Thoracic aorta (tissue), 2 donors: ENCODE measurements at places on chromosomes 12 and 14.
A peak's percentile ranks its signal among the peaks of the same experiment; 100 is the strongest.

DNA sequence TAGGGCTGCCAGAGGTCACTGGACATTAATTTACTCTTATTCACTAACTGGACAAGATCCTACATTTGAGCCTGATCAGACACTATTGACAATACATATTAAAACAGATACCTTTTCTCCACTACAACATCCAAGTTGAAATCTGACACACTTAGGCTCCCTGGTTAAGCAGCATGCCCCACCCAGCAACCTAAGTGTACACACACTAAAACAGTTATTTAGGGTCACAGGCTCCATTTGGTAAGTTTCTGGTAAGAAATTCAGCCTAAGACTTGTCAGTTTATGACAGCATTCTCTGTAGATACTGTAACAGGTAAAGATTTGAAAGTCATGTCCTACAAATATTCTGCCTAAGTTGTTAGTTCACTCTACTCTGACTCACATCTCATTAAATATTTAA is 12.3 kb upstream of the LLPH start:
- H3K27ac ChIP-seq: no peak overlapping the region
- no peaks in the 10 kb centered on the region for H3K27me3 ChIP-seq
- no peak overlapping the region for H3K4me3 ChIP-seq
- H3K4me1 ChIP-seq: peaks cover 13% of the 10 kb centered on the region

- no peaks in the 10 kb centered on the region for H3K36me3 ChIP-seq
- H3K27me3 ChIP-seq: peaks cover 3% of the 10 kb centered on the region
- H3K4me3 ChIP-seq: peak overlapping the region; percentile 35
- H3K27ac ChIP-seq: no peak overlapping the region
- H3K4me1 ChIP-seq: no peaks in the 10 kb centered on the region
- DNase-seq: no peak
Observed at GRCh38 chr14:104460791-104461651, 118.5 kb upstream of the C14orf180 start.

GRCh38 chr12:104055686-104056388 is 5.8 kb upstream of the GLT8D2 start:
- no peak overlapping the region for H3K27ac ChIP-seq
- no peaks in the 10 kb centered on the region for H3K36me3 ChIP-seq
- no peaks in the 10 kb centered on the region for H3K27me3 ChIP-seq
- H3K4me1 ChIP-seq: peaks cover 15% of the 10 kb centered on the region
- no peak for DNase-seq

DNA sequence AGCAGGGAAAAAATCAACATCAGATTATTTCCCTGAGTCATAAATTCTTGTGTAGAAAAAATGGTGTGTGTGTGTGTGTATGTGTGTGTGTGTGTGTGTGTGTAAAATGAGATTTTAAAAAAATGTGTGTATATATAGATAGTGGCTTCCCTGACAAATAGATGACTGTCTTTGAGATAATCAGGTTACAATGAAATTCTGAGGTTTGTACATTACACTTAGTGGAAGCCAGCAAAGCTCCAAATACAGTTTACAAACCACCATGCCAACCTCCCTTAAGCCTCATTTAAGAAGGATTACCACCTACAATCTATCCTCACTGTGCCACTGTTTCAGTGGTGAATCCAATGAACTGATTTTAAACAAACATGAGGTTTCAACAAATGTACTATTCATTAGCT is 93.8 kb downstream of the MED13L start:
- no peaks in the 10 kb centered on the region for H3K36me3 ChIP-seq
- no peak for DNase-seq
- no peak overlapping the region for H3K4me3 ChIP-seq
- H3K27ac ChIP-seq: no peak overlapping the region

DNA sequence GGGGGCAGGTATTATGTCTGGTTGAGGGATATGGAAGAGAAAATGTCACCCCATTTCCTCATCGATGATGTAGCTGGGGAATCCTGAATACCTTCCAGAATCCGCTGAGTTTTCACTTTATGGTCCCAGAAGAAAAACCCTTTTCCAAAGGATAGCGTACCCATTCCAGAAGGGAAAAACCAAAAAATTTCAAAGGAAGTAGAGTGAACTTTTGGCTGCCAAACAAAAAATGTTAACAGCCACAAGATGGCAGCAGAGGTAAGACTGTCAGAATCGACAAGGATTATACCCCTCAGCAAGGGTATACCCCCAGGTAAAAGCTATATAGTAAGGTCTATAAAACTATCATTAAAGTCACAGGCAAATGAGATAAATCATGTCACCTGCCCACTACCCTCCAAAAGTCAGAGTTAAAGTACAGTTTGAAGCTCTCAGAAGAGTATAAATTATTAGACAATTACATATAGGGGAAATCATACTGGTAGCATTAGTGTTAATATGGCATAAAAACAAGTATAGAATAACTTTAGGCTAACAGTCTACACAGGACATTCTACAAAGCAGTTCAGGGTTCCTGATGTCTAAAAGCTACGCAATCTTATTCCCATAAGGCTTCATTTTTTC is 18.0 kb downstream of the ACIN1 start:
- no peak for DNase-seq
- no peak overlapping the region for H3K27ac ChIP-seq
- H3K36me3 ChIP-seq: peaks cover 71% of the 10 kb centered on the region
- H3K4me1 ChIP-seq: peaks cover 28% of the 10 kb centered on the region

DNA sequence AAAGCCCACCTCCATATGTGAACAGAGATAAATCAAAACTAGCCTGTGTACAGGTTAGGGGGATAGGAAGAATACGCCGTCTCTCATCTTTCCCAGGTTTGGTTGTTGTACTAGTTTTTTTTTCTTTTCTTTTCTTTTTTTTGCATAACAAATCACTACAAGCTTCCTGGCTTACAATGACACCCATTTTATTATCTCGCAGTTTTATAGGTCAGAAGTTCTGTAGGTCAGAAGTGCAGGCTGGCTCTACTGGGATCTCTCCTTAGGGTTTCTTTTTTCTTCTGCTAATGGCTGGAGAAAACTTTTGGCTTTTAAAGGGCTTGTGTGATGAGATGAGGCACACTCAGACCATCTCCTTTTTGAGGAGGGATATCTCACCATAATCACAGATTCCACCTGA is 25.7 kb upstream of the CRY1 start:
- H3K4me3 ChIP-seq: no peak overlapping the region
- H3K27ac ChIP-seq: no peak overlapping the region
- no peaks in the 10 kb centered on the region for H3K36me3 ChIP-seq
- DNase-seq: no peak

DNA sequence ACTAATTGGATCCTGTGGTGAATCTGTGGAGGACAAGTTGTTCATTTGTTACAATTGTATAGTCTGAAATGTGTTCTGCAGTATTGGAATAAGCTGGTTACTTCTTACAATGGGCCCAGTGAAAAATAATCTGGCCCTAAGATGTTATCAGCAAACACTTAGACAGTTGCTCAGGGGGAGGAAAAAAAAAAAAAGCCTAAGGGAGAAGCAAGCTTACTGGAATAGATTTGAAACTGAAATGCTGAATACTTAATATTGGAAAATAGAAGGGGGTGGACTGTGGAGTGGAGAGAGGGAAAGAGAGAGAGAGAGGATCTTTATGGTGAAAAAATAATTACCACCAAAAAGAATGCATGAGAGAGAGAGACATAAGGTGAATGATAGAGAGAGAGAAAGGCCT is 4.0 kb downstream of the FOXG1 start:
- H3K27ac ChIP-seq: no peak overlapping the region
- H3K4me1 ChIP-seq: peaks cover 7% of the 10 kb centered on the region
- H3K27me3 ChIP-seq: peaks cover 10% of the 10 kb centered on the region

DNA sequence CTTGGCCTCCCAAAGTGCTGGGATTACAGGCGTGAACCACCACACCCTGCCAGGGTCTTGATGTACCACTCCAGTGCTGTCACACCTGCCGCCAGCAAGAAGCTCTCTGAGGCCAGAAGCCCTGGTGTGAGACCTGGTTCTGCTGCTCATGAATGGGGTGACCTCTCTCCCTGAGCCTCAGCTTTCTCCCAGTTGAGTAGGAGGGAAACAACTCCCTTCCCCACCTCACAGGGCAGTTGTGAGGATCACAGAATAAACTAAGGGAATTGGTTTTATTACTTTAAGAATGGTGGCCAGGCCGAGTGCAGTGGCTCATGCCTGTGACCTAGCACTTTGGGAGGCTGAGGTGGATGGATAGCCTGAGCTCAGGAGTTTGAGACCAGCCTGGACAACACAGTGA is 5.8 kb upstream of the CD63 start:
- no peak overlapping the region for H3K27ac ChIP-seq
- H3K36me3 ChIP-seq: no peaks in the 10 kb centered on the region
- peaks cover 14% of the 10 kb centered on the region for H3K4me1 ChIP-seq
- no peaks in the 10 kb centered on the region for H3K27me3 ChIP-seq
- no peak for DNase-seq
- no peak overlapping the region for H3K4me3 ChIP-seq

DNA sequence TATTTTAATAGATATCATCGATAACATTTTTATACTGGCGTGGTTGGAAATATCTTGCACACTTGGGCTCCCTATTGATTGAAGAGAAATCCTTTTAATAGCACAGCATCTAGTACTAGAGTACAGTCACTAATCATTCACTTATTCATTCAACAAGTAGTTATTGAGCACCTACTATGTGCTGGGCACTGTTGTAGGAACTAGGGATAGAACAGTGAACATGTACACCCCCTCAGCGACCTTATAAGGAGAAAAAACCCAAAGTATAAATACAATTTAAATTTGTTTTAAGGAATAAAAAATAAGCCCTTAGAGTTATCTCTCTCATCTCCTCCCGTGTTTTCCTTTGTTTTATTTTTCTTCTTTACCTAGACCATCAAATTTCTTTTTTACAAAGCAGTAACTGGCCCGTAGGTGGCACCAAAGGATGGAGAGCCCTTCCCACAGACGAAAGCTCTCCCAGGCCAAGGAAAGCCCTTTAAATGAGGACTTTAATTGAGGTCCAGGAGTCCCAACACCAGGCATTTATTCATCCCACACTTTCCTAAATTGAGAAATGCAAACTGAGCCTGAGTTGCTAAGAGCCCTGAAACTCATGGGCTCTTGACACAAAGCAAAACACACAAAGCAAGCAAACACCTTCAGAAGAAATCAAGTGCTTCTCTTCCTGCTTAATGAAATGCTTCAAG is 29.0 kb downstream of the PEBP1 start:
- H3K4me1 ChIP-seq: no peaks in the 10 kb centered on the region
- H3K27me3 ChIP-seq: no peaks in the 10 kb centered on the region
- no peak for DNase-seq
- H3K27ac ChIP-seq: no peak overlapping the region
- H3K4me3 ChIP-seq: no peak overlapping the region

DNA sequence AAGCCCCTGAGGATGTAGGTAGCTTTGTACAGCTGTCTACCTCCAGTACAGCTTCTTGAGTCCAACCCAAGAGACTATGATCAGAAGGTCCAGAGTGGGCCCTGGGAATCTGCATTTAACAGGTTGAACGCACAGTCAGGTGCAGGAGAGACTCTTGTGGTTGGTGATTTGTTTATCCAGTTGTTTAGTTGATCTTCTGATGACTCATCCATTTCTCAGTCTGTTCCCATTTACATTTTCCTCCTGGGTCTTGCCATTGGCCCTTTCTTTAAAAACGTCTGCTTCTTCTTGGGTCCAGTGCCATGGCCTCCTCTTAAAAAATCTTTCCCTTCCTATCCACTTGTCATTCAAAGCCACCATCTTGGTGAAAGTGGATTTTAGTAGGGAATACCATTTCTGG is 734.2 kb downstream of the MED13L start:
- H3K4me1 ChIP-seq: no peaks in the 10 kb centered on the region
- no peak for DNase-seq
- no peaks in the 10 kb centered on the region for H3K27me3 ChIP-seq
- H3K36me3 ChIP-seq: no peaks in the 10 kb centered on the region
- H3K4me3 ChIP-seq: no peak overlapping the region
- H3K27ac ChIP-seq: no peak overlapping the region
